Erythroblast (primary cell): ENCODE measurements at places on chromosomes 4 and X.
A peak's percentile ranks its signal among the peaks of the same experiment; 100 is the strongest.

- no peak for DNase-seq
Observed at GRCh38 chr4:94459462-94460161, 7.9 kb downstream of the PDLIM5 start.

DNA sequence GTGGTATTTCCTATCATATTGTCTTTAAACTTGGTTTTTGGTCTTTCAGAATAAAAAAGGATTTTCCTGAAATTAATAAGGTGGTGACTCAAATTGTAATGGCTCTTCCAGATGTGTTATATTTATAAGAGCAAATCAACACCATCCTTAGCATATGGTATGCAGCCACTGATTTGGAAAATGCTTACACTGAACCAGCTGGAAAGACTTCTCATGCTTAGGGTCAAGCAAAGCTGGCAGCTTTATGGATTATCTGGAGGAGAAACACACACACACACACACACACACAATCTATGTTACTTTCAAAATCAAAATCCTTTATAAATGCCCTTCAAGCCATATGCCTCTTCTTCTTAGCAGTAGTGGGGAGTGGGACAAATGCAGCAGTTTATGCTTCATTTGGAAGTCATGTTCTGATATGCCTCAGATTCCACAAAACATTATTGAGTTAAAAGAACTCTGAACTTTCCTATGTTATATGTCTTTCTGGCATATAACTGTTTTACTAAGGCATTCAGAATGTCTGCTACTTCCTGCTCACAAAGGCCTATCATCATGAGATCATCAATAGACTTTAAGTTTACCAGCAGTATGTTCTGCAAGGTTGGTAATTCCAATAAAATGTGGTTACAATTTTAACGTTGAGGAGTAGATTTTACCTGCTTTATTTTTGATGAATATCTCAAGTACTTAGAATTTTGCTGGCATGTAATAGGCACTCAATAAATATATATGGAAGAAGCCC lies 72.9 kb upstream of the PRDM5 start:
- DNase-seq, result no peak

DNA sequence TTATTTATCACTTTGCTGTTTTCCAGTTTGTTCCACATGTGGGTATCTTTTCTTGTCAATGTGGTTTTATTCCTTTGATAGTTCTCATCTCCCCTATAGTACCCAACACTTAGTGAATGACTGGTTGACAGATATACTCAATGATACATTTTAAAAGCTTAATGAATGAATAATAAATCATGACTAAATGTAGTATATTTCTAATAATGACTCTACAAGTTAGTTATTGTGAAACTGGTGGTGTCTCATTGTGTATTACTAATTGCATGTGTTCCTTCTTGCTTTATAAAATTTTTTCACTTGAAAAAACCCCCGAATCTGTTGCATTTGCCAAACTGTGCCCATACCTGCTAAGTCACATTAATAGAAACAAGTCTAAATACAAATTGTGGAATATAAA lies 95.4 kb downstream of the MBNL3 start:
- no peak for DNase-seq

- no peak for DNase-seq
Observed at GRCh38 chrX:8960957-8961468, 72.9 kb downstream of the FAM9B start.

DNA sequence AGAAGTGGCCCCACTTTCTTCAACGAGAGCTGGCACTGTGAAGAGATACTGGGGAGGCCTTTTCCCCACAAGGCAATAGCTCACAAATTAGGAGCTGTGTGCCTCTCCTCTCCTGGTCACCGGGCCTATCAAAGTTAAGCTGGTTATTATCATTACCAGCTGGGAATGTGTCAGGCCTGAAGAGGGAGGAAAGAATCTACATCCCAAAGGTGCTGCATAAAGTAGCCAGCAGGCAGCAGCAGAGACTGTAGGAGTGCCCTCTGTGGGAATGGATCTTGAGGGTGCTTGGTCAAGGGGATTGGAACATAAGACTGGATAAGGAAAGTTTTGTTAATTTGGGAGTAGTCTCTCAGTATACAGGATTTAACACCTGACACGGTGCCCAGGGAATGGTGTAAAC lies 9.1 kb upstream of the TMPRSS11D start:
- no peak for DNase-seq

DNA sequence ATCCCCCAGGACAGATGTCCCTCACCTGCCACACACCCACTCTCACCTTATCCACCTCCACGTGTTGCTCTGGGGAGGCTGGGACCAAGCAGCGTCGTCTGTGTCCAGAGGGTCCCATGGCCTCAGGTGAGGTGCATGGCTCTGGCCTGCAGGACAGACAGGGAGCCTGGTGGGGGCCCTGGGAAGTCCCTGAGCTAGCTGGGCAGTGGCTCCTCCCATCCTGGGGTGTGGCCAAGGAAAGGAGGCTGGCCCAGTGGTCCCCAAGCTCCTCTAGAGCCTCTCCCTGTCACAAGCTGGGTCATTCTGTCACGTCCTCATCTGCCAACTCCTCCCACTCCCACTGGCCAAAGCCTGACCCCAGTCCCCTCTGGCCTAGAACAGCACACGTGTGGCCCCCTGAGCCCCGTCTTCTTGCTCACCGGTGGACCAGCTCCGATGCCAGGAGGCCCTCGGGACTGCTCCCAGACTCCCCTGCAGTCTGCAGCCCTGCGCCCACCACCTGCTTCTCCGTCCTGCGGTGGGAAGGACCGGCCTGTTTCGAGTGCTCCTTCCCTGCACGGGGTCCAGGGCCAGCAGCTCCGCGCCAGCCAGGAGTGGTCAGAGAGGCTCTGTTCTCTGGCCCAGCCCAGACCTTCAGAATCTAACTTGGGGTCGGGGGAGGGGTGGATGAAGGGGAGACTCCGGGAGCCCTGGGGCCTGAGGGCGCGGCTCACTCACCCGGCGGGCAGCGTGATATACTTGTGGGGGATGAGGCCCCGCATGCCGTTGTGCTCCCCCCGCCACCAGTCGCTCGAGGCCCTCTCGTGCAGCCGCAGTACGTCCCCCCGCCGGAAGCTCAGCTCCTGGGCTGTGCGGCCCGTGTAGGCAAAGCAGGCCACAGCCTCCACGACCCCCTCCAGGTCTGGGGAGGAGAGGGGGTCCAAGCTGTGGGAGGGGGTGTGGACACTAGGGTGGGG lies 4.8 kb downstream of the AVPR2 start:
- peak; percentile 12 for DNase-seq

DNA sequence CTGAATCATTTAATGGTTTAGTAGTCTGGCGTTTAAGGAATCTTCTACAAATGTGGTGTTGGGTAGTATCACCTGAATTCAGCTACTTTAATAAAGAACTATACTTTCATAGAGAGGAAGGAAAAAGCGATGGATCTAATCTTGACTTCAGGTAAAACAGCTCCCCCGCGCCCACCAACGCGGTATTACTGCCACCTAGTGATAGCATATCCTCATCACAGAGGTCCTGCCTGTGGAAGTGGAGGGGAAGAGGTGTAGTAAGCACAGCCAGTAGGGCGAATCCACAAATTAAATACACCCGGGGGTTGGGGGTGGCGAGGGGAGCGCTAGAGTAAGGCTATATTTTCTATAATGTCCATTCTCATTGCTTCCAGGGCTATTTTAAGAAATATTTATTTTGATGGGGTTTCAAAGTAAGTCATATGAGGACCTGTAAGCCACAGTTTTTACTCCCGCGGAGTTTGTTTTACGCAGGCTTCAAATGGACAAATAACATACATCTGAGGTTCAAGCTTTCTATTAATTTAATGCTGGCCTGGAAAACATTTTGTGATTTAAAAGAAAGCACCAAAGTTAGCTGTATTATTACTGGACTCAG lies 8.3 kb upstream of the DAPP1 start:
- peak; percentile 77 for DNase-seq

DNA sequence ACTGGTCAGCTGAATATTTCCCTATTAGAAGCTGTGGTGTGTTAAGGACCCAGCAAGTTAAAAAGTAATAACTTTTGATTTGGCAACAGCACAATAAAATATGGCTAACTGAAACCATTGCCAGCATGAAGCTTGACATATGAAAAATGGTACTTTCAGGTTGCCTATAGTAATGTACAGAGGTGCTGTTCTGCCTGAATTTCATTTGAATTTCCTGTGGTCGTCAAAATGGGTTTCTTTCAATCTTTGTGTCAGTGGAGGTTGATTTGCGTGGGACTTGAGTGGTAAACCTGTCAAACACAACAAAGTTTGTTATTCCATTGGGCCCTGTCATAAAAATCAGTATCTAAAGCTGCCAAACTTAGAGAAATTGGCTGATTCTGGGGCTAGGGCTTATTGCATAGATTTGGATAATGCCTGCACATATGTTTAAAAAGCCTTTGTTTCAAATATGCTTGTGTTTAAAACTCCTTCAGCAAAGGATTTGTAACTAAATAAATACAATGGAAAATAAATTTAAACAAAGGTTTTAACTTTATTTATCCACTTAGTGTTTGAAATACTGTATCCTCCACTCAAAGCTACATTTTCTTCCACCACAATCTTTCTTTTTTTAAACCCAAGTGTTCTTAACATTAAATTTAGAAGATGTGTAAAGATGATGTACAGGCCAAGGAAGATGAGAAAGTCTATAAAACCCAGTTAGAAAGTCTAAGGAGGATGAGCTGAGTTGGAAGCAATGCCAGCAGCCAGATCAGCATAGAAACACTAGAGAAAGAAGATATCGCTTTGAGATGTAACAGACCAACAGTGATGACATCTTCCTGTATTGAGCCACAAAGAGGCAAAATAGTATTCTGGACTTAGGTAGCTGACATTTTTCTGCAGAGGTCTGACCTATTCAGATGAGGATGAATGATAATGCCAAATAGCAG lies 134.8 kb upstream of the GIMD1 start:
- no peak for DNase-seq

DNA sequence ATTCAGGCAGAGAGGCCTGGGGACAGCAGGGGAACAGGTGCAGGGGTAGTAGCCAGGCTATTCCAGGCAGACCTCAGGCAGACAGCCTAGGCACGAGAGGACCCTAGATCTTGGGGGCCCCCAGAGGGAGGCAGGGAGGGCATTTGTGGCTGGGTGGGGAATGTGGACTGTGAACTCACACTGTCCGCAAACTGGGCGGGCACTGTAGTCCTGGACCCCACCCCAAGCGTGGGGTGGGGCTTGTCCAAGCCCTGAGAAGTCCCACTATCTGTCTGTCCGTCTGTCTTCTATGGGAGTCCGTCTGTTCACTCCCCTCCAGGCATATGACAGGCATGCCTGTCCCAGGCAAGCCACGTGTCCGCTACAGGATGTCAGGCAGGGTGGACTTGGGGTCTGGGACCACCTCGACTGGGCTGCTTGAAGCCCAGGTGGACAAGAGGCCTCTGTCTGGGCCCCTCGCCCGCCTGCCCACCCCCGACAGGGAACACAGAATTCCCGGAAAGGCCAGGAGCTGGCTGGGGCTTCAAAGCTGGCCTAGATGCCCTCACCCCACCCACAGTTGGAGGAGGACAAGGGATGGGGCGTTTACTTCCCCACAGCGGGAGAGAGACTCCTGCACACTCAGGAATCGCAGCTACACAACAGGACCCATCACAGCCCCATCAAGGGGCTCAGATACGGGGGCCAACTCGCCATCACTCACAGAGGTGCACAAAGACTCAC lies at the start of gene SLC38A5:
TSS of gene SLC38A5 (minus strand) at position 151 of the 723 bp plus-strand sequence. CDS start 2,336 bp downstream, outside the sequence.
- peak; percentile 84 for DNase-seq

DNA sequence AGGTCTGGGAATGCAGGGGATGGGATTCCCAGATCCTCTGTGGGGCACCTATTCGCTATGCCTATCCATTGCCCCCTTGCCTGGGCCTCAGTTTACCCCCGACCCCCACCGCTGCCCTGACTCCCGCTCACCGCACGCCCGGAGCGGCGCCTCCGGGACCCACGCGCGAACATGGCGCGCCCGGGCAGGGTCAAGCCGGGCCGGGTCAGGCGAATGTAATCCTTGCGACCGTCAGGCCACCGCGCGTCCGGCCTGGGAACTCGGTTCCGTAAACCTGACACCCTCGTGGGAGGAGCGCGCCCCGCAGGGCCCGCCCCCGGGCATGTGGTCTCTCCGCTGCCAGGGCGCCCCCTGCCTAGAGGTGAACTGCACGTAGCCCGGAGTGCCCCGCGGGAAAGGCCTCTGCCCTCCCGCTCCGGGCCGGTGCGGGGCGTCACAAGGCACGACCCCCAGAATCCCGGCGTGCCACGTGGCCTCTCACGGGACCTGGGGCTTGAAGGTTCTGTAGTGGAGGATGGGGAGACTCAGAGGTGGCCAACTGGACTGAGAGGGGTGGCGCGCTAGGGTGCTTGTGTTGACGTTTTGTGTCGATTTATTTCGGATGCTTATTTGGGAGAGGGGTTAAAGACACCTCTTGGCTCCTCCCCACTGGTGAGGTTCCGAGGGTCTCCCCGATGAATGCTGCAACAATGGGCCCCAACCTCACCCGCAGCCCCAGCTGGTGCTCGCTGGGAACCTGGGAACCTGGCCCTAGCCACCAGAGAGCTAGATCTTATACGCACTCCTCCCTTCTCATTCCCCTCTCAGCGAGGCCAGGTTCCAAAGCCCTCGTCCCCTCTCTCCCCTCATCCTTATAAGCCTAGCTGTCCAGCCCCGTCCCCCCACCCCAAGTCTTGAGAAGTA lies at the start of gene PRICKLE3:
TSS of gene PRICKLE3 (minus strand) at position 249 of the 903 bp plus-strand sequence. CDS start at position 173, 76 bp downstream.
- DNase-seq, result peak; percentile 73

DNA sequence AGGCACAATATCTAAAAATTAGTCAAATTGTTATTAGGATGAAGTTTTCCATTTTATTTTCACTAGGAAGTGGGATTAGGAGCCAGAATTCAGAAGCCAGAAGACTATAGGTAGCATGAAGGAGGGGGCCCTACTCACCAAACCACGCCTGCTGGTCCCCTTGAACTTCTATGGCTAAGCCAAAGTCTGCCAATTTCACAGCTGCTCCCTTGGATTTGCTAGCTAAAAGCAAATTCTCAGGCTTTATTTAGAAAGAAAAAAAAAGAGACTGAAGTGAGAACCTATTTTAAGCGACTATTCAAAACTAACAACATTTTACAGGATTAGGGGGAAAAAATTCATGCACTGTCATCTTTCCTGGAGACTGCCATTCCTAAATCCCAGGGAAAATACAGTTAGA lies 224.3 kb downstream of the CAMK2D start:
- DNase-seq, result no peak

- no peak for DNase-seq
Observed at GRCh38 chr4:66628146-66628545, 917.2 kb downstream of the CENPC start.

DNA sequence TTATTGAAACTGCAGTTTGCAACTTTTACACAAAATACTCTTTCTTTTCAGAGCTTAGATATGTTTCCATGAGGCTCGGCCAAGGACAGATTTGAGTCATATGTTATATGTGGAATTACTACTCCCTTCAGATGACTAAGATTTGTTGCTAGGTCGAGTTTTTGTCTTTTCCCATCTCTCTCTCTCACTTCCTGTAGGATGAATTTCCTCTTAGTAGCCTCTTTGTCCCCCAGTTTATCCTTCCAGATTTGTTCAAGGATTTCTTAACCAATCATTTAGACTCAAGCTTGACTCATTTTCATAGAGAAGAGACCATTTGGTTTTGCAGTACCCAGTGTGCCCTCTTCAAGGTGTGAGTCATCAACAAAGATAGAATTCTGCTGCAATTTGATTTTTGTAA lies 209.2 kb downstream of the GLUD2 start:
- DNase-seq, result no peak

DNA sequence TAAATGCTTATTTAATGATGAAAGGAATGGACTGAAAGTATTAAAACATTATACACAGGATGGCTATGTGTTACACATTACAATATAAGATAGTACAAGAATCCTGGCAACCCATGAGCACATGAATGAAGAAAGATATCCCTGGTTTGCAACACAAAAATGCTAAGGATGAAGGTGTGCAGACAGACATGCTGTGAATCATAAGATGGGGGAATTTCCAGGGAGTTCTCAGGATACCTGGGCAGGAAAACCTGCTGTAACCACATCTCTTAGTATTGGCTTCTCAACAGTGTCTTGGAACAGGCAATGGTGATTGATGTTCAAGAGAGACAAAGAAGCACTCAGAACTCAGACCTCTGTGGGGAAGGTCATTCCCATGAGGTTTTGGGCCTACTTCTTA lies 23.9 kb upstream of the ANOS1 start:
- DNase-seq, result no peak
